ENCODE measurements at places on chromosomes 5 and 9.

GRCh38 chr9:108618906-108619550, 236.8 kb downstream of the ACTL7B start:
- no peak for DNase-seq

DNA sequence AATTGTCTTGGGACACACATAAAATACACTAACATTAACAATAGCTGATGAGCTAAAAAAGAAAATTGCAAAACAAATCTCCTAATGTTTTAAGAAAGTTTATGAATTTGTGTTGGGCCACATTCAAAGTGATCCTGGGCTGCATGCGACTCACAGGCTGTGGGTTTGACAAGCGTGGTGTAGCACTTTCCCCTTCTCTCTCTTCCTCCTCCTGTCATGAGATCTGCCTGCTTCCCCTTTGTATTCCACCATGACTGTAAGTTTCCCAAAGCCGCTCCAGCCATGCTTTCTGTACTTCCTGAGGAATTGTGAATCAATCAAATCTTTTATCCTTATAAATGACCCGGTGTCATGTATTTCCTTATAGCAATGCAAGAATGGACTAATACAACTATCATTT, 178.0 kb downstream of the TLR4 start:
- DNase-seq = no peak

DNA sequence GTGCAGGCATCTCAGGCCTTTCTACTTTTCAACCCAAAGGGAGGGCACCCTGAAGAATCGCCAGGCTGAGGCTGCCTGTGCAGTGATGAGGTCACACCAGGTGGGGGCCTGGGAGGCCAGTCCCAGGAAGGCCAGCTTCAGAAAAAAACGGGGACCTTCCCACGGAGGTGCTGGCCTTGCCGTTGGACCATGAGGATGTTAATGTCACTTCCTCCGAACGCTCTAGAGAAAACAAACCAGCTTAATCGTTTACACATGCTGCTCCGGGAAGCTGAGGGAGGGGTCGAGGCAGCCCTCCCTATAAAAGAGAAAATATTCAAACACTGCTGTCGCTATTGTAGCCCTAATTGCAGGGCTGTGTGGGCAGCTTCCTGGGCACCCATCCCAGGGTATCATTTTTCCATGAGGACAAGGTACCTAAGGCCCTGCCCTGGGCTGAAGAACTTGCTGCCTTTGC, 27.0 kb downstream of the PTGES start:
- DNase-seq = no peak

GRCh38 chr5:33316773-33317172, 124.0 kb upstream of the TARS1 start:
- DNase-seq = no peak

- DNase-seq = no peak
Measured at GRCh38 chr9:4026905-4027304, 273.0 kb downstream of the GLIS3 start.

- no peak for DNase-seq
Measured at GRCh38 chr5:396531-396961, 46.4 kb upstream of the EXOC3 start.

DNA sequence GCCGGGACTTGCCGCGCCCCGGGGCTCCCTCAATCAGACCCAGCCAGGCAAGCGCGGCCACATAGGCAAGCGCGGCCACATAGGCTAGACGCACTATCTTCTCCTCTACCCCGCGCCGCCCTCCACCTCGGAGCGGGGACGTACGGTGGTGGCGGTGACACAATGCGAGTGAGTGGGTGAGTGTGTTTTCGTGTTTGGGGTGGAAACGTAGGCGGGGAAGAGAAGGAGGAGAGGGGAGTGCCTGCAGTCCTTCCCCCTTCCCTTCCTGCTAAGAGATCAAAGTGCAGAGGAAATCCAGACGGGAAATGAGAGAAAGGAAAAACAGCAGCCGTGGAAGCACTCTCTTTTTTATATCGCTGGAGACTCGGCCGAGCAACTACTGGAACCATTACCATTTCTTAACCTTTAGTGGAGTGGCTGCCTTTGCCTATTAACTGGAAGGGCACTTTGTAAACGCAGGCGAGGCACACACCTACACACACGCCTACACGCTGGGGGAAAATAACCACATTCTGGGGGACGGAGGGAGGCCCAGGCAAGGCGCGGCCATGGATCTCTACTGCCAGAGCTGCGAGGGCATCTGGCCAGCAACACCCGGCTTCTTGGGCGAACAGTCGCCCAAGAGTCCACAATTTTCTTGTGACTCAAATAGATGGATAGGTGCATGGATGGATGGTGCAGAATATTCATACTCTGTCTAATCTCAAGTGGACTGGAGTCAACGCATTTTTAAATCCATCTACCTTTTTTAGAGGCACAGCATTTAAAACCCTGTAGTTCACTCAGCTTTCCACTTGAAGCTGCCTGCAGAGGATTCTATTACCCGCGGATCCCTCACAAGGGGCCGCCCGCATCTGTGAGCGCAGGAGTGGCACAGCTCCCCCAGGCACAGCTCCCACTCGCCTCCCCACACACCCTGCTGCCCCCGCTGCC, 2.1 kb downstream of the EDIL3 start:
- no peak for DNase-seq

- no peak for DNase-seq
Measured at GRCh38 chr5:53779541-53779981, 219.1 kb downstream of the NDUFS4 start.

- DNase-seq = no peak
Measured at GRCh38 chr5:157166214-157167213, at the start of gene GARIN3. TSS of gene GARIN3 (minus strand) at chr5:157166264. CDS start at chr5:157166168, 96 bp downstream.

DNA sequence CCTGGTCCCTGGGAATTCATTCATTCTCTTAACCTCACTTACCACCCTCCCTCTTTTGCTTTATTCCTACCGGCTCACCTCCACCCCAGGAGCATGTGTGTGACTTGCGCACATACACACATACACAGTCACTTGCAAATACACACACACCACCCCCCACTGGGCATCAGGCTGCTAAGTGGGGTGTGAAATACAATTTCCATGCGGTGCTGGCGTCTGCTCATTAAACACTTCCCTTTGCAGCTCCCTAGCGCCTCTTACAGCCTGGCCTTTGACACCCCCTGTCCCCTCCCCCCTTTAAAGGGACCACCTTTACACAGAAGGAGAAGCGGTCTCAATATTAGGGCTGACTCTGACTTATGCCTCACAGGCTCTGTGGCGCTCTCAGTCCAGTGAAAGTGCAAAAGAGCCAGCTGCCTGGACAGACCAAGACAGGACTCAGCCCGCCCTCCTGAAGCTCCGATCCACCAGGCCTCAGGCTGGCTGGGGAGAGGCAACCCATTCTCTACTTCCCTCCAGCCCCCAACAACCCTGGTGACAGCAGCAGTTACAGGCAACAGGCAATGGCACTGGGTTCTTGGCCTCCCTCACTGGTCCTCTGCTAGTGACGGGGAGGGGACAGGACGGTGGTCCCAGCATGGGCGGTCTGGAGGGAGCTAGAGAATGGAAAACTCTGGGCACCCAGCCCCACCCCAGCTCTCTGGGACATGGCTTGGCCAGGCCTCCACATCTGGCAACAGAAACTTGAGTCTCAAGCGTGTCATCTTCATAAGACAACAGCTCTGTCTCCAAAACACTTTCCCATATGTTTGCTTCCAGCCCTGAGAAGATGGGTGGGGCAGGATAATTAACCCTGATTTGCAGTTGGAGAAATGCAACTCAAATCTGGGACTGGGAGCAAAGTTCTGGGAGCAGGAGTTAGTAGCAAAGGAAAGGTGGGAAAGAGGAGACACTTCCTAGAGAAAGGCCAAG, 12.0 kb downstream of the ENHO start:
- no peak for DNase-seq

DNA sequence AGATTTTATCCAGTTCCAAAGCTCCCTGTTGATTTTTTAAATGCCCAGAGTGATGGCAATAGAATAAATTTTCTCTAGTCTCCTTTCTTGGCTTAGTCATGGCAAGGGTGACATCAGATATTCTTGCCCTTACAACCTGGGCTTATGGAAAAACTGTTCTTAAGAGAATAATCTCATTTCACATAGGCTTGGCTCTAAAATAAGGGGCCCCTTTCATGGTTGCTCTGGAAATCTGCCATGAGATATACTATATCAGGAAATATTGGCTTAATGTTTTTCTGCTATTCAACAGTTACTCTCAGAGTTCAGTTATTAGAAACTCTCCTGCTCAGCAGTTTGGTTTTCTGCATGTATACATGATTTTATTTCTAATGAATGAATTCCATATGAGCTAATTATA, 7.8 kb downstream of the HMHB1 start:
- no peak for DNase-seq

DNA sequence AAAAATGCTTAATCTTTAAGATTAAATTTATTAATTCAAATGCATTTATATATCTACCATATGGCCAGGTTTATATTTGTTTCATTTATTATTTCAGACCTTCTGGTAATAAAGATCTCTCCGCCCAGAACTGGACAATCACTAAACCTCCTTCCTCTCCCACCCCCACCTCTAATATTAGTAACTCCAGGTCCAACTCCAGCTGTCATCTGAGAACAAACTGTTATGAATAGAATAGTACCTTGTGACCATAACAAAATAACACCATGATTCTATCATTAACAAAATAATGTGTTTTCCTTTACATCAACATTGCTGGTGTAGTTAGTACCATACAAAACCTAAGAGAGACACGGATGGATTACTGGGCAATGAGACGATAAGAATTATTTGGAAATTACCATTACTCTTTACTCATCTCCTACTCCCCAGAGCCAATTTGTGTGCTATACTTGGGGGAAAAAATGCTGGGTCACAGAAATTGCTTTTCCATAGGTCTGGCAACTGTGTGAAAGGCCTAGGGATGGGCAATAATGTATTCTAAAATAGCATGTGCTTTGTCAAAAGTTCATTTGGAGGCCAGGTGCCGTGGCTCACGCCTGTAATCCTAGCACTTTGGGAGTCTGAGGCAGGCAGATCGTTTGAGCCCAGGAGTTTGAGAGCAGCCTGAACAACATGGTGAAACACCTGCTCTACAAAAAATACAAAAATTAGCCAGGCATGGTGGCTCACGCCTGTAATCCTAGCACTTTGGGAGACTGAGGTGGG, 186.1 kb downstream of the ENC1 start:
- DNase-seq = no peak

DNA sequence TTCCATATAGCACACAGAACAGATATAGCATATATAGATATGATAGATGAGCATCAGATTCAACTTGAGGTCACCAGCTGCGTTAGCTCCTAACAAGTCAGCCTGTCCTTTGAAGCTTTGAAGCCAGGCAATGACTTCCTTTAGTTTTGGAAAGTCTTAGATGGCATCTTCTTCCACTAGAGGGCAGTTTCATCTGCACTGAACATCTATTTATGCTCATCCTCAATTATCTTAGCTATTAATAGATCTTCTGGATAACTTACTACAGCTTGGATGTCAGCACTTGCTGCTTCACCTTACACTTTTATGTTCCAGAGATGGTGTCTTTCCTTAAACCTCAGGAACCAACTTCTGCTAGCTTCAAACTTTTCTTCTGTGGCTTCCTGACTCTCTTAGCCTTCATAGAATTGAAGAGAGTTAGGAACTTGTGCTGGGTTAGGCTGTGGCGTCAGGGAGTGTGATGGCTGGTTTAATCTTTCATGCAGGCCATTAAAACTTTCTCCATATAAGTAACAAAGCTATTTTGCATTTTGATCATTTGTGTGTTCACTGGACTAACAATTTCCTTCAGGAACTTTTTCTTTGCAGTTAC, 1401.4 kb downstream of the EFNA5 start:
- peak; percentile 1 for DNase-seq

- no peak for DNase-seq
Measured at GRCh38 chr5:147559749-147560148, 49.9 kb upstream of the DPYSL3 start.

GRCh38 chr9:37936965-37937364, 33.0 kb upstream of the SLC25A51 start:
- peak; percentile 76 for DNase-seq

DNA sequence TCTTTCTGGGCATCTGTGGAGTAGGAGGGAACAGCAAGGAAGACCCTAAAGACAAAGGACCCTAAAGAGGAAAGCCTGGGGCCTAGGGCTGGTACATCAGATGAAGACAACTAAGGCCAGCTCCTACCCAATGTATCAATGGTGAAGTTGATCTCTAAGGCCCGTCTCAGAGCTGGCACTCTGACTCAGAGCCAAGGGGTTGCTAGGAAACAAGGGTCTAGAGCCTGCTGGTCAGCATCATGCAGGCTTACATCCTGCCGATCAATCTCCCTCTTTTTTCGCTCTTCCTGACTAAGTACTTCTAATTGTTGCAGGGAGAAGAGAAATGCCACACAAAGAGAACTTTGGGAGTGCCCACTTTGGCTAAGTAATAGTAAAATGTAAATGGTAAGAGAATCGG, 26.2 kb downstream of the TRIM32 start:
- DNase-seq = no peak

DNA sequence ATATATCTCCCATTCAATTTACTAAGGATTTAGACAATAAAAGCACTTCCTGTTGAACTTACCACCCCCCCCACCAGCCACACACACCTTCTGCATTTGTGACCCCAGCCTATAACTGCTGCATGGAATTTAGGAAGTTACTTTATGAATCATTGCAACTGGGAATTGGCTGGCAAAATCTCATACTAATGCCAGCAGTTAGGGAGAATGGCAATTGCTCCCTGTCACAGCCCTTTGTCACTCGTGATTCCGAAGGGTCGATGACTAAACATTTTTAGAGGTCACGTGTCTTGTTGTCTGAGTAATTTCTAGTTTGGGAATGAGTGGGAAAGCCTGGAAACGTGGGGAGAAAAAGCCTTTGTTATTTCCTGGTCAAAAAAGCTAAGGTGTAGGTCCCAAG, 46.6 kb upstream of the PCA3 start:
- DNase-seq = no peak

GRCh38 chr5:124238350-124238749, 508.1 kb downstream of the ZNF608 start:
- no peak for DNase-seq

GRCh38 chr9:76116913-76117312, 226.4 kb downstream of the PCSK5 start:
- no peak for DNase-seq

- no peak for DNase-seq
Measured at GRCh38 chr9:104843644-104844240, 79.8 kb downstream of the NIPSNAP3B start.

- no peak for DNase-seq
Measured at GRCh38 chr9:117546894-117547678, 132.2 kb upstream of the ASTN2 start.

DNA sequence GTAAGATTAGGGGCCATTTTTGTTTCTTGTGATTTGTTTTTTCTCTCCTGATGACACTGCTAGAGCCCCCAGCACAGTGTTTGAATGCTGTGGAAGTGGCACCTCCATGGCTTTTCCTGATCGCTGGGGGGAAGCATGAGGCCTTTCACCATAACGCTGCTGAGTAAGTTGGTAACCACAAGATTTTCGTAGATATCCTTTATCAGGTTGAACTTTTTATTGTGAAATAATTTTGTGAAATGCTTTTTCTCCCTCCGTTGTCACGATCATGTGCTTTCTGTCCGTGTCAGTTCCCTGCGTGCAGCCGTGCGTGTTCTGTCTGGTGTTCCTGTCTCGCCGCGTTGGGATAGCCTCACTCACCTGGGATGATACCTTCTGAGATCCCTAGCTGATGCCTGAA, 59.4 kb downstream of the EHMT1 start:
- DNase-seq = no peak

- no peak for DNase-seq
Measured at GRCh38 chr5:41334758-41335157, 121.4 kb upstream of the C6 start.

- DNase-seq = no peak
Measured at GRCh38 chr5:143036146-143036927, 266.2 kb downstream of the ARHGAP26 start.

- no peak for DNase-seq
Measured at GRCh38 chr5:113488645-113489184, 462 bp upstream of the MCC start.
